Small intestine (tissue), 16 donors: ENCODE measurements at places on chromosomes 12 and 14.

GRCh38 chr12:15863984-15864383 is 18.2 kb upstream of the STRAP start:
- no peak overlapping the region for H3K27ac ChIP-seq
- H3K27me3 ChIP-seq: no peaks in the 10 kb centered on the region
- DNase-seq: no peak
- H3K4me1 ChIP-seq: no peaks in the 10 kb centered on the region
- no peak overlapping the region for H3K4me3 ChIP-seq

GRCh38 chr12:99455350-99456035 is 192.1 kb upstream of the GARIN6 start:
- no peaks in the 10 kb centered on the region for H3K36me3 ChIP-seq
- no peaks in the 10 kb centered on the region for H3K4me1 ChIP-seq
- H3K4me3 ChIP-seq: no peak overlapping the region
- no peaks in the 10 kb centered on the region for H3K27me3 ChIP-seq
- no peak for DNase-seq

DNA sequence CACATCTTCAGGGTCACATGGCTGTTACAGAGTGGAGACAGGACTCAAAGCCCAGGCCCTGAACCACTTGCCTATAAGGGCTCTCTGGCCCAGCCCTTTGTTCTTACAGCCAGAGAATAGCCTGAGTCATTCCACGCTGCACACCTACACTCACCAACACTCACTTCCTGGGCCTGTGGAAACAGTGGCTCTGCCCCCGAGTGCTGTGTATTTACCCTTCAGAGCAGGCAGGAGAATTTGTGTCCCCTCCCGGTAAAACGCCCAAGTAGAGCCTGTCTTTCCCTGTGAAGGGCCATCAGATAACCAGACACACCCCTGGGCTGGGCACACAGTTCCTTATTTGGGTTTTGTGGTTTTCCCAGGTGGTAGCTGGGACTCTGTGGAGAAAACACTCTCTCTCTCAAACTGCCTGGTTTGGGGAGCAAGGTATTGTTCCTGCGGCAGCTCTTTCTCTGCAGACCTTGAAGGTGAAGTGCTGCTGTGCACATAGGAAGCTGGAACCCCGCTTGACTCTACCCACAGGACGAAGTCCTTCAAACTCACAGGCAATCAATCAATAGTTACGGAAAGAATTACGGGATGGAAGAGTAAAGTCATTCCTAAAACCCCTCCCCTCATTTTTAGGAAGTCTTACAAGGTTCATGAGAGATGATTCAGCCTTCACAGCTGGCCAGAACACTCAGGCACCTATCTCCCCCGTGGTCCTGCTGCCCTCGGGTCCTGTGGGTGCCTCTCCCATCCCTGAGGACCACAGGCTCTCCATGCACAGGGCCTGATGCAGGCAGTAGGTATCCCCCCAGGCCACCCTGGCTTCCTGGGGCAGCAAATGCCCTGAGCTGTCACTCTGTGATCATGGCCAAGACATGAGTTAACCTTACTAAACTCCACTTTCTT is 20.3 kb downstream of the FIGNL2 start:
- H3K36me3 ChIP-seq: no peaks in the 10 kb centered on the region
- H3K27me3 ChIP-seq: no peaks in the 10 kb centered on the region

DNA sequence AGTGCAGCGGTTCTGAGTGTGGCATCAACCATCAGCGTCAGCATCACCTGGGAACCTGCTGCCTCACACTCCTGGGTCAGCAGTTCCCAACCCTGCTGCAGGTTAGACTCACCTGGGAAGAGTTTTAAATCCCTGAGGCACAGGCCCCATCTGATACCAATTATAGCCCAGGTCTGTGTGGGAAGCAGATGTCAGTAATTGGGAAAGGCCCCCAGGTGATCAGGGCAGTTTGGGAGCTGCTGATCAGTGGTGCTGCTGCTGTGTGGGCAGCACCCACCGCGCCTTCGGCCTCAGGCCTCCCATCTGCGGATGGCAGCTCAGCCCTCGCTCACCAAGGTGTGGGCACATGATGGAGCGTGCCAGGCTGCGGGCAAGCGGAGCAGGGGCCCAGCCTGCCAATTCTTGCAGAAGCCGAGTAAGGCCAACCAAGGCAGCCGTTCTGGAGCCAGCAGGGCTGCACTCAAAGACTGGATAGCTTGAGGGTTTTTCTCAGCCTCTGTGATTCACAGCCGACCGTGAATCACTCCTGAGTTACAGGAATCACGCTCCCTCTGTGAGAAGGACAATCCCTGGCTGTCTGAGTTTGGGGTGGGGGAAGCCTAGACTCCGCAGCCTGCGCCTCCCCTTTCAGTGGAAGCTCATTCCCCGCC is 155.6 kb upstream of the SFSWAP start:
- H3K27ac ChIP-seq: no peak overlapping the region
- H3K4me3 ChIP-seq: no peak overlapping the region
- no peak for DNase-seq
- no peaks in the 10 kb centered on the region for H3K36me3 ChIP-seq
- H3K4me1 ChIP-seq: no peaks in the 10 kb centered on the region
- H3K27me3 ChIP-seq: no peaks in the 10 kb centered on the region

- H3K4me3 ChIP-seq: no peak overlapping the region
- H3K27ac ChIP-seq: no peak overlapping the region
- H3K36me3 ChIP-seq: no peaks in the 10 kb centered on the region
- H3K4me1 ChIP-seq: no peaks in the 10 kb centered on the region
- no peaks in the 10 kb centered on the region for H3K27me3 ChIP-seq
- no peak for DNase-seq
Measured at GRCh38 chr12:88854260-88854659, 274.0 kb upstream of the KITLG start.

- H3K4me1 ChIP-seq: no peaks in the 10 kb centered on the region
- no peak overlapping the region for H3K27ac ChIP-seq
Measured at GRCh38 chr12:106062693-106063092, 76.1 kb downstream of the NUAK1 start.

- no peaks in the 10 kb centered on the region for H3K4me1 ChIP-seq
- no peak overlapping the region for H3K27ac ChIP-seq
- no peaks in the 10 kb centered on the region for H3K27me3 ChIP-seq
- no peak for DNase-seq
- H3K36me3 ChIP-seq: no peaks in the 10 kb centered on the region
- H3K4me3 ChIP-seq: no peak overlapping the region
Measured at GRCh38 chr12:21542403-21542802, 16.3 kb downstream of the SPX start.

GRCh38 chr12:124352257-124352656 is 57.4 kb downstream of the RFLNA start:
- H3K36me3 ChIP-seq: peaks cover 99% of the 10 kb centered on the region
- H3K4me3 ChIP-seq: no peak overlapping the region

DNA sequence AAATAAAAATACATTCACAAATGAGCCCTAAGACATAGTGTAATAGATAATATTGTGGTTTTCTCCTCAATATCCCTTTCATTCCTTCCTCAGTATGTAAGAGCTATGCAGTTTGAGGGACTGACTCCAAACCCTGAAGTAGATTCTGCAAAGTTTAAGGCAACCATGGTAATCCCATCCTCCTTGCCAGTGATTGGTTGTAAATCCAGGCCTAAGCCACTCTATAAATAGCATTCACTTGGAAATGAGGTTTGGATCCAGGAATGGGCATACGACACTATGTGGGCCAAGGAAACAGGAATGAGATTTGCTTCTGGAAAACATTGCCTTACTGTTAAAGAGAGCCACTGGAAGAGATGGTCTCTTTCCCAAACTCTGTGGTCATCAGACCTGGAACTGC is 468.7 kb upstream of the SOX5 start:
- no peak overlapping the region for H3K4me3 ChIP-seq
- H3K27me3 ChIP-seq: no peaks in the 10 kb centered on the region
- H3K27ac ChIP-seq: no peak overlapping the region
- no peak for DNase-seq
- H3K4me1 ChIP-seq: no peaks in the 10 kb centered on the region

DNA sequence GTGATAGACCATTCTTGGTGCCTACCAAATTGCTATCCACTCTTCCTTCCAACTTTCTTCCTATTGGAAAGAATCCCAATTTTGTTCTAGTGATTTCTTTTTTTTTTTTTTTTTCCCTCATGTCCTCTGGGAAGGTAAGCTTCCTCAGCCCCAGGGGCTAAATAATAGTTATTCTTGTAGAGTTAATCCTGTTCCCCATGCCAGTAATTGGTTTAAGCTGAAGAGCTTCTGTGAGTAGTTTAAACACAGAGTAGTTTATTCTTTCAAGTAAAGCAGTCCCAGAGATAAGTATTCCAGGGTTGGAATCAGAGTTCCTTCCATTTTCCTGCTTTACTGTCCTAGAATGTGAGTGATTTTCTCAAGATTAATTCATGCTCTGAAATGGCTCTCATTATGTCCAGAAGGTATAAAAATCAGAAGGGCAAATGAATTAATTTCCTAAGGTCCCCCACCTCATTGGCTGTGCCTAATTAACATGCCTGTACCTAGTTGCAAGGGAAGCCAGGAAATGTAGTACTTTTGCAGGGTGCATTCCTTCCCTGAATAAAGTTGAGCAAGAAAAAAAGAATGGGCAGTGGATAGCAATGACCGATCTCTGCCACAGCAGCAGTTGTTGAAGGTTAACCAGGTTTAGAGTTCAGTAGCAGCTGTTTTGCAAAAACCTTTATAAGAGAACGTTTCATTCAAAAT is 97.8 kb downstream of the PLEKHA5 start:
- H3K4me1 ChIP-seq: no peaks in the 10 kb centered on the region
- no peaks in the 10 kb centered on the region for H3K27me3 ChIP-seq
- H3K4me3 ChIP-seq: no peak overlapping the region
- DNase-seq: no peak
- H3K36me3 ChIP-seq: no peaks in the 10 kb centered on the region

DNA sequence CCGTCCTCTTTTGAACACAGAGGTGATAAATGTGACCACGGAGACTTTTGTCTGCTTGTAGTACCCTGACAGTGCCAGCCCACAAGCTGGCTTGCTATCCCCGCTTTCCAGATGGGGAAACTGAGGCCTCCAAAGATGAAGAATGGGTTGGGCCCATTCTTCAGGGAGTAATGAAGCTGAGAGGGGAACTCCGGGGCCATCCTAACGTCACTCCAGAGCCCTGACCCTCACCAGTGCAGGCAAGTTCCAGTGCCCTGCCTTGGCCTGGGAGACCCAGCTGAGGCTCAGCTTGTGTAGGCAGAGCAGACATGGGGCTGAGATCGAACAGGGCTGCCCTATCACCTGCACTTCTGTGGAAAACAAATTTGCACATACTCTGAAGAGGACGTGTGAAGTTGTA is 277.1 kb downstream of the DPF3 start:
- H3K36me3 ChIP-seq: no peaks in the 10 kb centered on the region
- DNase-seq: no peak
- no peaks in the 10 kb centered on the region for H3K27me3 ChIP-seq
- H3K4me1 ChIP-seq: no peaks in the 10 kb centered on the region
- H3K4me3 ChIP-seq: no peak overlapping the region
- H3K27ac ChIP-seq: no peak overlapping the region
